MG63 (cell line): ENCODE measurements at places on chromosomes 7 and 10.

DNA sequence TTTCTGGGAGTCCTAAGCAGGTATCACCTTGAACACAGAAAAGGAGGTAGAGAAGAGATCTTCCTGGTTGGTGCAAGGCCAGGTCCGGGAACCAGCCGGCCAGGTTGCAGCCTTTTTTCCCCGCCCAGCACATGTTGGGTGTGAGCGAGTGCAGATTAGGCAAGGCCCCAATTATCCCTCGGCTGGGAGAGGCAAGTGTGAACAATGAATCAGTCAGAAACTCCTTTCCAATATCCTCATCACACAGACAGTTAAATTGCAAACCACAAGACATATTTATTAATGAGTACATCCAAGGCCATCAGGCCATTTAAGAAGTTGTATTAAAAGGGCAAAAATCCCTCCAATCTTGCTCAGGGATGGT is 115.0 kb upstream of the AFAP1L2 start:
- DNase-seq: peak; percentile 21

DNA sequence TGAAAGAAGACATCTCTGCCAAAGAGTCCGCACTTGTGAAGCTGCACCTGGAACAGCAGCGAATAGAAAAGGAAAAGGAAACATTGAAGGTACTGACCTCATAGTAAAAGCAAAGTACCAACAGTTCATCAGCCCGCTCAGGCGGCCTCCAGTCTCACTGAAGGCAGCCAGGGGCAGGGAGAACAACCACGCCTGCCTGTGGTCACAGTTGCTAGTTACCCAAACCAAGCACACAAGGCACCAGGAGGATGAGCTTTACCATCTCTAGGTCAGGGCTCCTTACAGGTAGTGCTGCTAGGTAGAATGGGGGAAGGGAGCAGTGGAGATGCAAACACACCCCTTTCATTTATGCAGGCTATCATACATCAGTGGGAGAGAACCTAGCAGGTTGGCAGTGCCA is 39.8 kb downstream of the CFAP58 start:
- DNase-seq: no peak

DNA sequence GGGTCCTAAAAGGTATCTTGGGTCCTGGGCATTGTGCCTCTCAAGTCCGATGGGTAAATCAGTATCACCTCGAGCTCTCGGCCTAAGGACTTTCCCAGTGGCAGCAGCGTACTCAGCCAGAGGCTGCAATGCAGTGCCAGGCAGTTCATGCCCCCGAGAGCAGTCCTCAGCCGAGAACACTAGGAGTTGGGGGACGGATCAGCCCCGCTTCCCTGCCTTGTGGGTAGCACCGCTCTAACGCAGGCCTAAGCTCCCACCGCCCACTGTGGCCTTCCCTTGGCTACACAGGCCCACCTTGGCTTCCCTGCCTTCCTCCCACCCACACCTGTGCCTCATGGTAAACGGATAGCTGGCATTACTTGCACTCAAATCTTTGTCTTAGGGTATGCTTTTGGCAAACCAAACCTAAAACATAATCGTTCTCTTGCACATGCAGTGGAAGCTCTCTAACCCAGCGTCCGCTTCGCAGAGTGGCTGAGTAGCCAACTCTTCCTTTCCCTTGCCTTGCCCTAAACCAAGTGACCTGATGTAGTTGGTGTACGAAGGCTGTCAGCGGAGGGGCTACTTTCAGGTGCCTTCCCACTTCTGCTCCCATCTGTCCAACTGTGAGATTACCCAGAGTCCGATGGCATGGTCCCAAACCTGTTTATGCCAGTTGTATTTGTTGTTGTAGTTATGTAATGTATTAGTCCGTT is 73.2 kb upstream of the CHST15 start:
- no peak for DNase-seq

- no peak for DNase-seq
Observed at GRCh38 chr7:45915606-45916005, 5.5 kb downstream of the IGFBP3 start.

- peak; percentile 36 for DNase-seq
Observed at GRCh38 chr10:75108684-75109458, 2.6 kb upstream of the SAMD8 start.

DNA sequence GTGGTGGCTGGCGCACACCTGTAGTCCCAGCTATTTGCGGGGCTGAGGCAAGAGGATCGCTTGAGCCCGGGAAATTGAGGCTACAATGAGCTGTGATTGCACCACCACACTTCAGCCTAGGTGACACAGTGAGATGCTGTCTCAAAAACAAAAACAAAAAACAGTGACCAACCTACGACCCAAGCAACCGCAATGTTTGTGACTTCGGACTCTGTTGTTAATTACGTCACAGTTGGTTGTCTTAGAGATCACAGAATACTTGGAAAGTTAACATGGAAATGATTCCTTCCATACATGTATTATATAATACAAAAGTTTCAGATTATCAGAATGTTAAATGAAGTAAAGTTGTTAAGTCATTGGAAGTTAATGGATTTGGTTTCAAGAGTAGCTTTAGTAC is 106.2 kb downstream of the REEP3 start:
- DNase-seq: no peak

DNA sequence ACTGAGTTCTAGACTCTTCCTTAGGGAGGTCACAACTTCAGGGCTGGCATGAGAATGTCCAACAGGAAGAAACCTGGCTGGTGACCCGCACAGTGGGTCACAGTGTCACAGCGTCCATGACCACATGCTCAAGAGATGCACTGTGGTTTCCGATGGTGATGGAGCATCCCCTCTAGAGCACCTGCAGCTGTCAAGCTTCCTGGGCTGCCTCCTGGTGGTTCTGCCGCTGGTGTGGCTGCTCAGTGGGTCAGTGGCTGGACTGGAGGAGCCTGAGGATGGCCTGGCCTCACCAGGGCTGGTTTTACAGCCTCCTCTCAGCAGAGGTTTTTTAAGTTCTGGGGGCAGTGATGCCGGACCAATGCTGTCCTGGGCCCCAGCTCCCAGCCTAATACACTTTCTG is 149.3 kb downstream of the SH3PXD2A start:
- DNase-seq: no peak

DNA sequence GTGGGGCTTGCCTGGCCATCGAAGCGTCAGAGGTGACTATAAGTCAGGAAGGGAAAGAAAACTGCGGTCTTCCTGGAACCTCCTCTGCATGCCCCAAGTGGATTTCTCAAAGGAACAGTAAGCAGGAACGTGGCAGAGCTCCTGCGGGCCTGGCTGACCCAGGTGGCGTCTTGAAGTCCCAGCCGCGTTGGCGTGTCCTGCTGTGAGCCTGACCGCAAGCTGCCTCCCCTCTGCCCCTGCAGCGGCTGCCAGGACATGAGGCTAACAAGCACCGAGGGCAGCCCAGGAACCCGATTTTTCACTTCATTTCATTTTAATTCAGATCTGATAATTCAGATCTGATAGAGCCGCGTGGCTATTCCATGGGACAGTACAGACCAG is 55.4 kb downstream of the NKX6-2 start:
- DNase-seq: no peak

DNA sequence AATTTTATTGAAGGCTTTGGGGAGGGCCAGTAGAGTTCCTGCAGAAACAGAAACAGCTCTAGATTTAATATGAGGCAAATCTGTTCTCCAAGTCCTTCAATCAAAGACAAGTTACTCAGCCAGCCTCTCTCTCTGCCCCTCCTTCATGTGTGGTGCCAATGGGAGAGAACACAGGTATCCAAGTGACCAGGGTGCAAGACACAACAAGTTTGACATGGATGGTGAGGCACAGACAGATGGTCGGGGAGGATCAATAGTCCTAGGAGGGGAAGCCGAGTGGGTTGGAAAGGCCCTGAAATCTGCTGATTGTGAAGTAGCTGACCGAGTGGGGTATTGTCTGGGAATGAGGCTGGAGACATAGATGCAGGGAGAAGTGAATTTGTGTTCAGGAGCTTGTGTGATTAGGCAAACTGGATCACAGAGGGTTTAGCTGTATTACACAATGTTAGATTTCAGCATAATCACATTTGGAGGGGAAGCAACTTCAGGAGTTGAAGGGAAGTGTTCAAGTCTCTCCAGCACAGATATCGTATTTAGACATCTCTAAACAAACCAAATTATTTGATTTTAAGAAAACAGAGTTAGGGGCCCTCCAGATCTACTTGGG is 1.5 kb downstream of the GIMAP1 start:
- DNase-seq: no peak

- peak; percentile 25 for DNase-seq
Observed at GRCh38 chr10:96833220-96834001, 1.3 kb downstream of the LCOR start.

DNA sequence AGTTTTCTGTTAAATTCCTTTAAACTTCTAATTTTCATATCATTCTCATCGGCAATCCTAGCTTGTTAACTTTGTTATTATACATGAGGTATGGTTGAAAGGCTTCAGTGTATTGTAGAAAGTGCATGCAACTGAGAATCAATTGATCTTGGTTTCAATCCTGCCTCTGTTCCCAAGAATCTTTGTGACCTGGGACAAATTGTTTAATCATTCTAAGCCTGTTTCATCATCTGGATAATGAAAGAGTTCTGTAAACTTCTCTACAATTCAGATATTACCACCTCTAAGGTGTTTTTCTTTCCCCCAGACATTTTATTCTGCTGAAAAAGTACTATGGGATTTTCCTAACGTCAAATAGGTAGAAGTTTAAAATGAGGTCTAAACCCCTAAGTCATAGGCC is 179.0 kb downstream of the RNLS start:
- DNase-seq: no peak

- DNase-seq: no peak
Observed at GRCh38 chr7:158574308-158575036, 13.2 kb downstream of the PTPRN2 start.

- peak; percentile 45 for DNase-seq
Observed at GRCh38 chr7:42690794-42691639, 220.9 kb downstream of the C7orf25 start.

GRCh38 chr10:70671619-70672164 is 614 bp upstream of the ADAMTS14 start:
- no peak for DNase-seq

GRCh38 chr7:35968140-35968940 is 167.5 kb downstream of the SEPTIN7 start:
- no peak for DNase-seq

DNA sequence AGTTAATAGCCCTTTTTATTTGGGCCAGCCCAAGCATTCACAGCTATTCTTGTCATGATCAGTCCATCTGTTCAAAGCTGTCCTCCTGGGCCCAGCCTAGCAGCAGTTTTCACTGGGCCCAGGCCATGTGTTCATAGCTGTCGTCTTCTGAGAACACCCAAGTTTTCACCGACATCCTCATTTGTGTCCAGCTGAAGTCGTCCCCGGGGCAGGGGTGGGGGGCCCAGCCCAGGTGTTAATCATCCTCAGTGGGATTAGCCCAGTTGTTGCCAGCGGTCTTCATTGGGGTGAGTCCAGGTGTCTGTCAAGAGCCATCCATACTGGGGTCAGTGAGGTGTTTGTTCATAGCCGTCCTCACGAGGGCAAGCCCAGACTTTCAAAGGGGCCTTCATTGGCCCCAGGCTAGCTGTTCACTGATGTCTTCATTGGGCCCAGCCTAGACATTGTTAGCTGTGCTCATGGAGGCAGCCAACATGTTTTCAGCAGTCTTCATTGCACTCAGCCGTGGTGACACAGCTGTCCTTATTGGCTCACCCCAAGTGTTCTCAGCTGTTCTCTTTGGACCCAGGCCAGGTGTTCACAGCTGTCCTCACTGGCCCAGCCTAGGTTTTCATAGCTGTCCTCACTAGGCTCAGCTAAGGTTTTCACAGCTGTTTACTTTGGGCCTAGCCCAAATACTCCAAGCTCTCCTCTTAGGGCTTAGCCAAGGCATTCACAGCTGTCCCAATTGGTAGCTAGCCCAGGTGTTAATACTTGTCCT is 10.0 kb downstream of the FRG2B start:
- DNase-seq: peak; percentile 16

DNA sequence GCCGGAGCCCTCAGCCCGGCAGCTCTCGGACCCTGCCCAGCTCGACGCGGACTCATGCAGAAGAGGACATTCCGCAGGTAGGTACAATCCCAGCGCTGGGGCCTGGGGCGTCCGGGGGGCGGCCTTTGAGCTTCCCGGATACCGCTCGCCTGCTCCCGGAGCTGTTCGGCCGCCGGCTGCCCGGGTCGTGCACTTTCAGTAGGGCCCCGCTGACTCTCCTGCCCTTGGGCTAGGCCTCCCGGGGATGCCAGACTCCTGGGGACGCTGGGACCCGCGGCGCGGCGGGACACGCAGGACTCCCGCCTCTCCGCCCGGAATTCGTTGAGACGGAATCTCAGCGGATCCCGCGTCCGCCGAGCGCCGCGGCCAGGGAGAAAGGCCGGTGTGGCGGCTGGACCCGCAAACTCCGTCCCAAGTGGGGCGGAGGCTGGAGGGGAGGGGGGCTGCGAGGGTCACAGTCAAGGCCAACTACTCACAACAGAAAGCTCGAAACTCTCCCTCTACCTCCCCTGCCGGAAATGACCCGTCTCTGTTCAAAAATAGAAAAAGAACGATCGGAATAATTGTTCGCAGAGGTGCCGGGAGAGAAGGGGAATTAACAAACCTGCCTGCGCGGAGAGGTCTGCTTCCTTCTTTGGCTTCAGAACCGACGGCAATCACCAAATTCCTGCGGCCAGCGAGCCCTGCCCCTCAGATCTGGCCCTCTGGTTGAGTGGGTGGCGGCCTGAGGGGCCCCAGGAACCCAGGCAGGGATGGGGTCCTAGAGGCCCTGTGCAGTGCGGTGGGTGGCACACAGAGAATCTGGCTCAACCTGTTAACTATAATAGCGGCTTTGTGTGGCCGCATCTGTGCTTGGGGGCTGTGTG is 9.2 kb downstream of the TLX1 start:
- DNase-seq: no peak

- DNase-seq: peak; percentile 79
Observed at GRCh38 chr7:69782917-69783684, 184.8 kb downstream of the AUTS2 start.

GRCh38 chr7:32034052-32034451 is 36.2 kb downstream of the PDE1C start:
- DNase-seq: no peak

DNA sequence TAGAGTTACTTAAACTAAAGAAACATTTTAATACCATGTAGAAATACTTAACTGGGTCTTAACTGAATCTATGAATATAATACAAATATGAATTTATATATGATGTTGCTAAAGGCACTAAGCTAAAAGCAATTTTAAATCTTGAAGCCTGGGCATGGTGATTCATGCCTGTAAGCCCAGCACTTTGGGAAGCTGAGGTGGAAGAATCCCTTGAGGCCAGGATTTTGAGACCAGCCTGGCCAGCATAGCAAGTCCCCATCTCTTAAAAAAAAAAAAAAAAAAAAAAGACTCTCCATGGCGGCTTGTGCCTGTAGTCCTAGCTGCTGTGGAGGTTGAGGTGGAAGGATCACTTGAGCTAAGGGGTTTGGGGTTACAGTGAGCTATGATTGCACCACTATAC is 95.3 kb downstream of the CCSER2 start:
- peak; percentile 3 for DNase-seq

DNA sequence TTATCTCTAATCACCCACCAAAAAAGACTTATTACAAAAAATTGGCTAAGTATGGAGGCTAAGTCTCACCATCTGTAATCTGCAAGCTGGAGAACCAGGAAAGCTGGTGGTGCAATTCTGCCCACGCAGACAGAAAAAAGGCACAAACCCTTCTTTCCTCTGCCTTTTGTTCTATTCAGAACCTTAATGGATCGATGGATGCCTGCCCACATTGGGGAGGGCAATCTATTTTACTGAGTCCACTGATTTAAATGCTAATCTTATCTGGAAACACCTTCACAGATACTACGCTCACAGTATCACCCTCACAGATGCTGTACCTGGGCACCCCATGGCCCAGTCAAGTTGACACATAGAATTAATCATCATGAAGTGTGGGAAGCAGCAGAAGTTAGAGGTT is 10.2 kb downstream of the IGFBP3 start:
- DNase-seq: no peak
